ENCODE measurements at places on chromosomes 5 and 9. TPM values are rescaled to one million over a fixed set of nuclear protein-coding genes. Genes with fewer than 3 reads are reported as not detected.

The C9orf50 gene
- not detected for total RNA-seq

The PCDHGA3 gene
- total RNA-seq, result 0.54 TPM

The GGTA1 gene
- 11.1 TPM for total RNA-seq

The GRIN1 gene
- not detected for total RNA-seq

The FOXD4L4 gene
- total RNA-seq, result 0.09 TPM

The ANGPTL2 gene
- 7.8 TPM for total RNA-seq

The MVB12B gene
- total RNA-seq, result 18.1 TPM

The ATOSB gene
- total RNA-seq, result 4.6 TPM

The GADD45G gene
- total RNA-seq, result 0.09 TPM

The CDH6 gene
- not detected for total RNA-seq

The HK3 gene
- total RNA-seq, result not detected

The CDH10 gene
- not detected for total RNA-seq

The ATG10 gene
- total RNA-seq, result 3.4 TPM

The LAMC3 gene
- total RNA-seq, result 1.5 TPM

The LCN1 gene
- total RNA-seq, result not detected

The CDH9 gene
- not detected for total RNA-seq

The PSD2 gene
- total RNA-seq, result 0.09 TPM

The INSL4 gene
- total RNA-seq, result not detected

The SH3GL2 gene
- total RNA-seq, result not detected

The GPRIN1 gene
- total RNA-seq, result 3.9 TPM

The OR1J2 gene
- total RNA-seq, result not detected

The SLC36A2 gene
- not detected for total RNA-seq

The TMC1 gene
- 0.22 TPM for total RNA-seq

The SLC34A3 gene
- not detected for total RNA-seq

The FRMPD1 gene
- total RNA-seq, result under 0.01 TPM

The C5orf34 gene
- 1.3 TPM for total RNA-seq

The LRRC70 gene
- total RNA-seq, result 88.9 TPM

The ACOT12 gene
- not detected for total RNA-seq

The FAF2 gene
- total RNA-seq, result 39.9 TPM

The PPP2R2B gene
- total RNA-seq, result not detected

The USP20 gene
- total RNA-seq, result 5.5 TPM

The PIP5K1B gene
- 0.11 TPM for total RNA-seq

The TTC39B gene
- total RNA-seq, result 3.0 TPM

All from dermis lymphatic vessel endothelial cell (primary cell).